Lung (tissue), 17 donors: ENCODE measurements at places on chromosomes 13 and 19. TPM values are rescaled to one million over a fixed set of nuclear protein-coding genes. Genes with fewer than 3 reads are reported as not detected.

CEACAM8 gene
- polyA plus RNA-seq: 0.88 TPM

CYP4F3 gene
- 1.4 TPM for polyA plus RNA-seq

ADM5 gene
- 3.5 TPM for polyA plus RNA-seq

ONECUT3 gene
- not detected for polyA plus RNA-seq

CFAP97D2 gene
- polyA plus RNA-seq: 1.6 TPM

SIGLEC8 gene
- 0.22 TPM for polyA plus RNA-seq

PRSS57 gene
- polyA plus RNA-seq: 0.10 TPM

LGALS7 gene
- polyA plus RNA-seq: 5.0 TPM

DNA sequence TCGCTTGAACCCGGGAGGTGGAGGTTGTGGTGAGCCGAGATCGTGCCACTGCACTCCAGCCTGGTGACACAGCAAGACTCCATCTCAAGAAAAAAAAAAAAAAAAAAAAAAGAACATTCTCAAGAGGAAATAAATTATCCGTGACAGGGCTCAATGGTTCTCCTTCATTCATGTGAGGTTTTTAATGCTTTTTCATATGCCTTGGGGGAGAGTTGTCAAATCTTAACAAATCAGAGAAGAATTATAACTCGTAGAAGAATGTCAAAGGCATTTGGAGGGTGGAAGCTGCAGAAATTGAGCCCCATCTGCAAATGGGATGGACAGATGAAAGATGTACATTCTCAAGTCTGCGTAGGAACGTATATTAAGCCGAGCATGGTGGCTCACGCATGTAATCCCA is 34.9 kb upstream of the HOMER3 start:
- no peak for DNase-seq

- no peak for DNase-seq
Observed at GRCh38 chr13:85166891-85167290, 632.3 kb downstream of the SLITRK6 start.

- no peak for DNase-seq
Observed at GRCh38 chr13:41029629-41030028, 10.5 kb upstream of the ELF1 start.

DNA sequence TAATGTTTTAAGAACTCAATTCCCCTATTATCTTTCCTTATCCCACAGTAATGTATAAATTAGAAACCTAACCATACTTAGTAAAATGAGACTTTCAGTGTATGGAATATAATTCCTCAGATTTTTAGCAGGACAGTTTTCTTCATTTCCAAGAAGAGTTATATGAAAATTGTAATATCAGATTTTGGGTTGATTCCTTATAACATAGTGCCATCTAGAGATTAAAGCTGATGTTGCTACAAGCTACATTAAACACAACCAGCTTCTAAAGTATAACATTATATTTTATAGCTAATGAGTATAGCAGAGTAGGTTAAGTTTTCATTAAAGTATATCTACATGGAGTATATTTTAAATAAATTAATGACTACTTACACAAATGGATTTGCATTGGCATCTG is 99.7 kb upstream of the MIR17HG start:
- no peak for DNase-seq

GRCh38 chr13:87331178-87331577 is 340.0 kb upstream of the SLITRK5 start:
- DNase-seq: peak; percentile 21

GRCh38 chr19:6276447-6276846 is 3.3 kb downstream of the MLLT1 start:
- peak; percentile 44 for DNase-seq

DNA sequence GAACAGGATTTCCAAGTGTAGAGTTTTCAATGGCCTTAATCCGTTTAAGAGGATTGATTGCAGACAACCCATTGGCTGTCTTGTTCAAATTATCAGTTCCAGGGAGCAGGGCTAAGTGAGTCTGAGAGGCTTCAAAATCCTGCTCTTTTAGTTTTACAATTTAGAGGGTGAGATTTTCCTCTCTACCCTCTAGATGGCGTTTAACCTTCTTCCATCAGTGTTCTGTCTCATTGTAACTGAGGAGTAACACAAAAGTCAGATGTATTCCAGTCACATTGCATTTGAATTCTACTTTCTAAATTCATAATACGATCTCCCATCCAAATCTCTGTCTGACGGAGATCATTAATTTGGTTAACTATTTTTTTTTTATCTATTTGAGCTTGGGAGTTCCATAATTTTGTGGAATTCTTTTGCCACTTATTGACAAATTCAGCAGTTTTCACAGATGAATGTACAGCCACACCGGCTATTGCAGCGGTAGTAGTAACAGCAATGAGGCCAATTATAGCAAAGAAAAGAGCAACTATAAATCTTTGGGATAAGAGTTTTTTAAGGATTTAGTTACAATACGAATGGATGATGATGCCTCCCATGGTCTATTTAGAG is 7.8 kb upstream of the C19orf84 start:
- no peak for DNase-seq
